ENCODE measurements at places on chromosomes 5 and 9.

DNA sequence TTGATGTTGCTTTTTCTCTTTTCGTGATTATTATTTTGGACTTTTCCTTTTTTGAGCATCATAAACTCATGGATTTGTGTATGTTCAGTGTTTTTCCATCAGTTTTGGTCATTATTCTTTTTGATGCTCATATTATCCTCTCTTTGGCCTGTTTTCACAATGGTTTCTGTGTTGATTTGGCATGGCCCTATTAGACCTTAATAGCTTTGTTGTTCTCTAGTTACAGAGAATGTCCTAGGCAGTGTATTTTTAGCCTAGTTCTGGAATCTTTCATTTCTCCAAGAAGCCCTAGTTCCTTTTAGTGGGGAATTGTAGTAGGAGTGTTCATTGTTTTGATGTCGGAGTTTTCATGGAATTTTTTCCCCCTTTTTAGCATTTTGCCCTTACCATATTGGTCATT, 41.3 kb upstream of the ROPN1L start:
- DNase-seq = no peak

GRCh38 chr9:13786131-13786530, 506.6 kb upstream of the MPDZ start:
- no peak for DNase-seq

DNA sequence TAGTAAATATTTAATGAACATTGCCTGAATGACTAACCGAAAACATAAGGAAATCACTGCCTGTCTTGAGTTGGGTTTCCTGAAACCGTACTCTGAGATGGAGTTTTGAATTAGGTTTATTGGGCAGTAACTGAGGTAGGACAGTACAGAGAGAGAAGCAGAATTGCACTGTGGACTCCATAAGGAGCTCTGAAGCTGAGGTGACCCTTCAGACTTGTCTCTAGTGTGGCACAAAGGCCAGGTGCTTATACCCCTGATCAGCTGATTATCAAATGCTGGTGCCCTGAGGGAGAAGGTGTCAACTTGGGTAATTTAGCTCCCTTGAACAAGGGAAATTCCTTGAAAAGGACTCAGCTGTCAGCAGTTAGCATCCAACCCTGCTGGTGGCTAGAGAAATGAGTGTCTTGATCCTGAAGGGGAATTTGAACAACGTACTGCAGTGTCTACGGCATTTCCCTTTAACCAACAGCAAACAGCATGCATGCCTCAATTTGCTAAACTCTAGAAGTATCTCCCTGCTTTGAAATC, 135.0 kb upstream of the SMARCA2 start:
- no peak for DNase-seq

DNA sequence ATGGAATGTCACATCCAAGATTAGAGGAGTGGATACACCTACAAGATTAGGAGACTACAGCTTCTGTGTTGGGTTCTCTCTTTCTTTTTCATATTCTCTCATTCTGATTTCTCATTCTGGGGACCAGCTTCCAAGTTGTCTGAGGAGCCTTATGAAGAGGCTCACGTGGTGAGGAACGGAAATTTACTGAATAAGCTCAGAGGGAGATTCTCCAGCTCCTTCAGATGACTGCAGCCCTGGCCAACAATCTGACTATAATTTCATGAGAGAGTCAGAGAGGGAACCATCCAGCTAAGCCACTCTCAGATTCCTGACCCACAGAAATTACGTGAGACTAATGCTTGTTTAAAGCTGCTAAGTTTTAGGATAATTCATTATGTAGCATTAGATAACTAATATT, 27.1 kb upstream of the TENT2 start:
- no peak for DNase-seq

GRCh38 chr9:72154468-72155285, 5.4 kb downstream of the GDA start:
- no peak for DNase-seq

DNA sequence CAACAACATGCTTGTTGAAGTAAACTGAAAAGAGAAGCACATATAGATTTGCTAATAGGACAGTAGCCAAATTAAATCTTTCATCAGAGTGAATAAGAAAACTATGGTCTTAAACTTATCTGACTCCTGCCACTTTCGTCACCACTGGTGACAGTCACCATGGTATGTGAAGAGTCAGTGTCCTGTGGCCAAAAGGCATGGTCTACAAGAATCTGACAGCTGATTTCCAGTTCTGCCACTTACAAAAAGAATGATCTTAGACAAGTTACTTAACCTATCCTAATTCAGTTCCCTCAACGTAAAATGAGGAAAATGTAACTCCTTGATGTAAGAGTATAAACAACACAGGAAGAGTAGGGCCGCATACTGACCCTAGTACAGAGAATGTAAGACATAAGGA, 102.0 kb downstream of the LPAR1 start:
- DNase-seq = no peak

DNA sequence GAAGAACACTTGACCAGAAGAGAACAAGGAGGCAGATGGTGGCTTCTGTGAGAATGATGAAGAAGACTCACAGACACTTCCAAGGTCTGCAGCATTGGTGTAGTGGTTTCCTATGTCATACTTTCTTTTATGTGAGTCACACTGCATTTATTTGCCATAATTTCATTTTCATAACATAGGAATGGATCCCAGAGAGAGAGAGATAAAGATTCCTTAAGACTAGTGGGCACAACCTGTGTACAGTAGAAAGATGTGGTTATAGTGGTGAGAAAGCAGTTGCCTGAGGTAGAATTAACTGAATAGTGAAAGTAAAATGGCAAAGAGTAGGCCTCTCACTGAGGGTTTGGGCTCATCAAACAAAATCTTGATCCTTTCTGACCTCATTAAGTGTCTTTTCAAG, 7.6 kb upstream of the CCDC152 start:
- no peak for DNase-seq

- DNase-seq = no peak
Measured at GRCh38 chr5:54845567-54845941, 139.8 kb downstream of the ESM1 start.

- DNase-seq = no peak
Measured at GRCh38 chr5:74579215-74579614, 61.3 kb downstream of the ENC1 start.

- no peak for DNase-seq
Measured at GRCh38 chr5:170411100-170411499, 21.9 kb upstream of the KCNMB1 start.

DNA sequence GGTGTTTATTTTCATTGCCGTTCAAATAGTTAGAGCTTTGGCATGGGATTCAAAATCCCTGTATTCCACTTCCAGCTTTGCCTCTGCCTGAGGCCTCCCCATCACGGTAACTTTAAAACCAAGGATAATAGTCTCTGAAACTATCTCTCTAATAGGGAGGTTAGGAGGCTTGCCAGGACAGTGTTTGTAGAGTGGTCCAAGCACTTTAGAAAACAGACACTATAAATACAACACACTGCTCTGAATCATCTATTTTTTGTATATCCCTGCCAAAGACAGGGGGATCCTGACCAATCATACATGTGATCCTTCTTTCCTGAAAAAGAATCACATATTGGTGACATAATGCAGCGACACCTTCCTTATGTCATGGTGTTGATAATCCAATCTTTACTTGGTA, 326.8 kb downstream of the BNC2 start:
- DNase-seq = no peak

DNA sequence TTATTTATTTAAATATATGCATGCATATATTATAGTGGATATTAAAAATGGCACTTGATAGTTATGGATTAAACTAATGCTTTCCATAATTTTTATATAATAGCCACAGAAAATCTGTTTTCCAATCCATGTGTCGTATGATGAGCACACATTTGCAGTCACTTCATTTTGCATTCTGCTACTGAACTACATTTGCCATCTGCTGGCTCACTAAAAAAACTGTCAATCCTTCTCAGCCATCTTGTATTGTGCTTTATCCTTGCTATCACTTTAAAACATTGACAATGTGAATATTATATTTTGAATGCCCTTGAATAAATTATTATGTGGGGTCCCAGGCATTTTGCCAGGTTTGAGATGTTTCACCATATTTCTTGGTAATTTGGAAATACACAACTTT, 586.6 kb downstream of the DNAH5 start:
- DNase-seq = no peak

- DNase-seq = no peak
Measured at GRCh38 chr9:111890334-111890733, 6.3 kb upstream of the UGCG start.

- DNase-seq = no peak
Measured at GRCh38 chr5:165894916-165895315, 2389.5 kb downstream of the MAT2B start.

- DNase-seq = peak; percentile 72
Measured at GRCh38 chr5:179819296-179820126, 1.2 kb upstream of the SQSTM1 start.

DNA sequence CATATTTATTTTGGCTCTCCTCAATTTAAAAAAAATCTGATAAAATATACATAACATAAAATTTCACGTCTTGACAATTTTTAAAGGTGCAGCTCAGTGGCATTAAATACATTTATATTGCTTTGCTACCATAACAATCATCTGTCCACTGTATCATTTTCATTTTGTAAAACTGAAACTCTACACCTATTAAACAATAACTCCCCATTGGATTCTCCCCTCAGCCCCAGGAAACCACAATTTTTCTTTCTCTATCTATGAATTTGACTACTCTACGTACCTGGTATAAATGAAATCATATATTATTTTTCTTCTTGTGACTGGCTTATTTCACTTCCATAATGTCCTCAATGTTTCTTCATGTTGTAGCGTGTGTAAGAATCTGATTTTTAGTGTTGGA, 563.5 kb downstream of the PRR16 start:
- no peak for DNase-seq

DNA sequence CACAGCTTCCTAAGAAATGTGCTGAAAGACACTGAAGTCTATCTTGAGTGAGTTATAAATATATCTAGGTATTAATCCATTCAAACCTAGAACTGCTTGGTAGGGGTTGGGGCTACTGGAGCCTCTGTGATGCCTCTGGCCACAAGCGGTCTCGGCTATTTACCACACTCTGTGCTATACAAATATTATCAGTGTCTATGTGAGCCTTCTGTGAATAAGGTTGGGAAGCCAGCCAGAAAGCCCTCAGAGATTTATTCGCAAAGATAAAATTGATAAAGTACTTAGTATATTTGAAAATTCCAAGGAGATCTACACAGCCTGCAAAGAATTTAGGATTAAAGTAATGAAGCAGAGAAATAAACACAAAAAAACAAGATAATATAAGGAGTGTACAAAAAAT, 41.4 kb downstream of the LIFR start:
- DNase-seq = no peak

- DNase-seq = no peak
Measured at GRCh38 chr9:5470122-5470521, 19.8 kb downstream of the CD274 start.

DNA sequence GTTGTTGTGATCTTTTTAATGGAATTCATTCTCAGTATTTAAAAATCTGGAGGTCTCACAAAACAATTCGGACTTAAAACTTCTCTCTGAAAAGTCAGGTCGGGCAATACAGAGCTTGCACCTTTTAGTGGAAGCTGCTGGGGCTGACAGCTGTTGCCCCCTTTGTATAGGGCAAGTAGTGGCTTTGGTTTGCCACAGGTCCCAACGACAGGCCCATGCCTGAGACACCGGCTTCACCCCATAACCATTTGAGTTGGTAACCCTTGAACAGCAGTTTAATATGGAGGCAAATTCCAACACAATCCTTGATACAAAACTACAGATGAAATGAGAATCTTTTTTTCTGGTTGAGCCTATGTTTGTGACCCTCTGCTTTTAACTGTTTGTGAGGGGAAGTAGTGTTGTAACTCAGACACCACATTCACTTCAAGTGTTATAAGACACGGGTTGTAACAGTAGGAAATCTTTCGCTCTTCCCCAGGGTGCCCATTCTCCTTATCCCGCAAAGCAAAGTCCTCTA, 752 bp upstream of the GLRX start:
- no peak for DNase-seq

GRCh38 chr5:15598294-15598902, 98.4 kb downstream of the FBXL7 start:
- DNase-seq = no peak

DNA sequence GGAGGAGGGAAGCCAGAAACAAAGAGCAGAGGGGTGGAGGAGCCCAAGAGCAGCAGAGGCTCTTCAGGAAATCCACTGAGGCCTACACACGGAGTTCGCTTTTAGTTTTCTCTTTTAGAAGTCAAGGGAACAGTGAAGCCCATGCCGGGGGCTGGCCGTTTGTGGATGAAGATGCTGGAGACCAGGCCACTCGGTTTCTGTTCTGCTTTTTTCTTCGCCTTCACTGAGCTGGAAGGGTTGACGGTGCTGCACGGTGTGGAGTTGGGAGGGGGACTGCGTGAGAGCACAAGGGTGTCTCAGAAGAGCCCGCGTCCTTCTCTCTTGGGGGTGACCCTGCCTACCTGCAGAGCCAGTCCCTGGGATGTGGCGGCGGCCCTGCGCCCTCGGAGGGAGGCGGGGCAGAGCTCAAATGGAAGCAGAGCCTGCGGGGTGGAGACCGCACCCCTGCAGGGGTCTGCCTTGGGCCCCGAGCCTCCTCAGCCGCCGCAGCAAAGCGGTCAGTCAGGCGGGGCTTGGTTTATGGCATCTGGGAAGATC, 68.5 kb upstream of the CACNA1B start:
- no peak for DNase-seq

- no peak for DNase-seq
Measured at GRCh38 chr5:31728039-31728438, 89.1 kb downstream of the PDZD2 start.

GRCh38 chr5:12985142-12985541, 959.3 kb downstream of the DNAH5 start:
- no peak for DNase-seq

DNA sequence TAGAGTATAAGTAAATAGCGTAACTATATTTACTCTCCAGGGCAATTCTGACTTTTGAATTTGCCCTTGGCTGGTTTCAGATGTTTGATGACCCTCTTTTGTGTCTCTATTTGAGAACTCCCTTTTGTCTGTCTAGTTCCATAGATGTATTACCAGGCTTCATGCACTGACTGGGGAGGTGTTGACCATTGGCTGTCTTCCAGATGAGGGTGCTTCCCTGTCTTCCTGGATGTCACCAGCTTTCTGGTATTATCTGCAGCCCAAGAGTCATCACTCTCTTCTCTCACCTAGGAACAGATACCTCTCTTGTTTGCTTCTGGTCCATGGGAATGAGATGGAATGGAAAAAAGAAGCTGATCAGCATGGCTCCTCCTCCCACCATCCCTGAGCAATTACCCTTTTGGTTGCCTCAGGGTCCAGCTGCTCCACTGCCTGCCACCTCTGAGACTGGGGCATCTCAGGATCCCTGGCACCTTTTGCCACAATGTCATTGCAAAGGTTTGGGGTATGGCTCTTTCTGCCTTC, 58.7 kb upstream of the TMED7 start:
- no peak for DNase-seq

GRCh38 chr5:100694100-100694499, 158.9 kb downstream of the FAM174A start:
- DNase-seq = no peak

- no peak for DNase-seq
Measured at GRCh38 chr5:134398609-134399155, 13.0 kb downstream of the CDKN2AIPNL start.

GRCh38 chr9:93419023-93419422, 32.5 kb upstream of the FAM120A start:
- no peak for DNase-seq
